ENCODE measurements at places on chromosomes 13 and 19.

DNA sequence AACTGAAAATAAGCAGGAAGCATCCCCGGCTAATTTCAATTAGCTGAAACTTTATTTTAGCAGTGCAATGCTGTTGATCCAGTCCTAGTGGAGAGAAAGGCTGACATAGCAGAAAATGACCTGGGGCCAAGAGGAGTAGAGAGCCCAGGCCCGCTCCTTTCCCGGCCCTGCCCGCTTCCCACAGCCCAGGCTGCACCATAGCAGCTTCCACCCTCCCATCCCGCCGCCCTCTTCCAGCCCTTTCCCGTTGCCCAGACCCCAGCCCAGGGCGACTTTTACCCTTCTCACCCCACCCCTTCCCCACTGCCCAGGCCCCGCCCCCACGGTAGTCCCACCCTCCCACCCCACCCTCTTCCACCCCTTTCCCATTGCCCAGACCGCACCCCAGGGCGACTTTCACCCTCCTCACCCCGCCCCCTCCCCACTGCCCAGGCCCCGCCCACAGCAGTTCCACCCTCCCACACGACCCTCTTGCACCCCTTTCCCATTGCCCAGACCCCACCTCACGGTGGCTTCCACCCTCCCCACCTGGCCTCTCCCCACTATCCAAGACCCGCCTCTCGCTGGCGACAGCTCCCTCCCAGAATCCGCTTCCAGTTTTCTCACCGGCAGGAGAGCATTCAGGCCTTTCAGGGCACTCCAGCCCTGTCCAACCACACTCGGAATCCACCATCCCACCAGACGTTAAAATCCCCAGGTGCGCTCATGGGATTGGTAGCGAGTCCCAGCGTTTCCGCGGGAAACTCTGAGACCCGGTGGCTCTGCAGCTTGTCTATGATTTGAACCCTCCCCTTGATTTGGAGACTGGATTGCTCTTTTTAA, 8.3 kb downstream of the ZNF160 start:
- DNase-seq: no peak

- no peak for DNase-seq
Observed at GRCh38 chr13:62234780-62235440, 819.3 kb upstream of the PCDH20 start.

DNA sequence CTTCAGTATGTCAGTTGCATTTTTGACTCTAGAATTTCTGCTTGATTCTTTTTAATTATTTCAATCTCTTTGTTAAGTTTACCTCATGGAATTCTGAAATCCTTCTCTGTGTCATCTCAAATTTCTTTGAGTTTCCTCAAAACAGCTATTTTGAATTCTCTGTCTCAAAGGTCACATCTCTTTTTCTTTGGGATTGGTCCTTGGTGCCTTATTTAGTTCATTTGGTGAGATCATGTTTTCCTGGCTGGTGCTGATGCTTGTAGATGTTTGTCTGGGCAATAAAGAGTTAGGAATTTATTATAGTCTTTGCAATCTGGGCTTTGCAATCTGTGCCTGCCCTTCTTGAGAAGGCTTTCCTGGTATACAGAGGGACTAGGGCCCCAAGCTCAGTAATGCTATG, 18.5 kb upstream of the KBTBD7 start:
- DNase-seq: no peak

GRCh38 chr19:2569596-2570465, 93.9 kb downstream of the GADD45B start:
- DNase-seq: no peak

- no peak for DNase-seq
Observed at GRCh38 chr19:35417713-35418534, 30.1 kb upstream of the FFAR2 start.

GRCh38 chr13:72527333-72527732, 200.1 kb downstream of the MZT1 start:
- DNase-seq: no peak

- DNase-seq: no peak
Observed at GRCh38 chr19:3866910-3867638, 1.8 kb downstream of the ZFR2 start.

DNA sequence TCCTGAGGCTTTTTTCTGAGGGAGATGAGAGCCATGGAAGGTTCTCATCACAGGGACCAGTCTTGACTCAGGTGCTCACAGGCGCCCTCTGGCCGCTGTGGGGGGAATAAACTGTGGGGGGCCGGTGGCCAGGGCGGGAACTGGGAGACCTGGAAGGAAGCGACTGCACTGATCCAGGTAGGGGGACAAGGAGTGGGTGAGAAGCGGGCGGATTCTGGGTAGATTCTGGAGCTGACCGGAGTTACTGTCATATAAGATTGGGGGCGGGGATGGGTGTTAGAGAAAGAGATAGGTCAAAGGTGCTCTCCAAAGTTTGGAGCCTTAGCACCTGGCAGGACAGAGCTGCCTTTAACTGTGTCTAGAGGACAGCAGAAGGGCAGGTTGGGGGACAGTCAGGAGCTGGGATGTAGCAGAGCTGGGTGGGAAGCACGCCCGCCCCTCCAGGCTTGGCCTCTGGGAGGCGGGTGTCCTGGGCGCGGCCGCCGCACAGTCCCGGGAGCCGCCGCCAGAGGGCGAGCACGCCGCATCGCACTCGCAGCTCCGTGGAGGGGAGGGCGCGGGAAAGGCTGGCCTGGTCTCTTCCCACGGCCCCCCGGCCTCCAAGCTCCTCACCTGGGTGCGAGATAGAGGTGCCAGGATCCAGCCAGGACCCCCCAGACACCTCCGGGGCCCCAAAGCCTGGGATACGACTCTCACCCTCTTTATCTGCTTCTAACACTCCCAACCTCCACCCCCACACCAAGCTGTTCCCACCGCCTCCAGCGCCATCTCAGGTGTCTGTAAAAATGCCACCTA, 4.2 kb upstream of the DAND5 start:
- peak; percentile 67 for DNase-seq

GRCh38 chr19:57099199-57099661, 20.6 kb upstream of the USP29 start:
- DNase-seq: peak; percentile 29

DNA sequence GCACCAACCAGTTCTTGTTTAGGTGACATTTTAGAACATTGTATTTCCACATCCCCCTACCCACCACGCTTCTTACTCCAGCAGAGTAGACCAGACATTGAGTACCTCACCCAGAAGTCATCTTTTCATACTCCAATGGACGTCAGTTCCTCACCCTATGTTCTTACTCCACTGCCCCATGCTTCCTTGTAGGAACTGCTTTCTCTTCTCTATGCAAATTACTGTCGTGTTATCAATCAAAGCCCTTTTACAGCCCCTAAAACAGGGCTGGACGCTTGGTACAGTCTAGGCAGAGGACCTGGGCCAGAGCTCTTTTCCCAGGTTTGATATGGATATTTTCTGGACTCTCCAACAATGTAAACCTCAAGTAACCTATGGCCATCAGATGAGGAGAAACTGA, 58.2 kb downstream of the USP12 start:
- no peak for DNase-seq

- DNase-seq: no peak
Observed at GRCh38 chr19:13872339-13872694, 4.6 kb upstream of the NANOS3 start.

DNA sequence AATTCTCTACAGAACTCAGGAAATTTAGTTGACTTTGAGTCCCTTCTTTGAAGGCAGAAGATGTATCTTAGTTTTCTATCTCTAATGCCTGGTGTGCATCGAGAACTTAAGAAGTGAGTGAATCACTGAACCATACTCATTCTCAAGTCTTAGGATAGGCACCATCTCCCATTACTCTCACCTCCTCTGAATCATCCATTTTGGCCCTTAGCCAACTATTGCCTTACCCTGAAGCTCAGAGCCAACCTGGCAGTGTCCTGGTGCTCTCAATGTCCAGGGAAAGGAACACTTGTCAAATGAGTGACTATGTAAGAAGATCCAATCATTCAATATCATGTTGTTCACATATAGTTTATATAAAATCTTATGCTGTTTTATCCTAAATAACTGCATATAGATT, 146.6 kb downstream of the RGCC start:
- no peak for DNase-seq

DNA sequence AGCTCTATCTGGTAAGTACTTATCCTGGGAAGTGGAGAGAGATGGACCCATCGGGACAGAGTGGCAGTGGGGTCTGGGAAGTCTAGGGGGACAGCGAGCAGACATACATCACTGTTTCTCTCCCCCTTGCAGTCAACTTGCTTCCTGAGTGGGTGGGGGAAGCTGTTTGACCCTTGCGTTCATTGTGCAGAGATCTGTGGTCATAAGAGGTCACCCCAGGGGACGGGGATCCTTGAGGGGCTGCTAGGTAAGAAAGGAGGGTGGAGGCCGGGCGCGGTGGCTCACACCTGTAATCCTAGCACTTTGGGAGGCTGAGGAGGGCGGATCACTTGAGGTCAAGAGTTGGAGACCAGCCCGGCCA, 474 bp downstream of the ARHGEF18 start:
- no peak for DNase-seq

DNA sequence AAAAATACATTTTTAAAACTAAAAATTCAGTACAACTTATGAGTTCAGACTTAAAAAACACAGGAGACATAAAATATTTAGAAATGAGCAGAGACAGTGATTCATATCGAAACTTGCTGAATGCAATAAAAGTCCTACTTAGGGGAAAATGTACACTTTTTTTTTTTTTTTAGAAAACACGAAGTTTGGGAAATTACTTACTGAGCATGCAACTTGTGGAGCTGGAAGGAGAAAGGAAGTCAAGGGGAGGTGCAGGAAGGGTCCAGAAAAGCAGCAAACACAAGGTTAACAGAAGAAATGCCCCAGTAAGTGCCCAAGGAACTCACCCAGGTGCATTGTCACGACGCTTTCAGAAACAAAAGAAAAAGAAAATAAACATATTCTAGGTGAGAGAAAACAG, 18.6 kb upstream of the LAIR1 start:
- DNase-seq: no peak

GRCh38 chr19:9061879-9062278, 25.0 kb upstream of the OR1M1 start:
- no peak for DNase-seq

DNA sequence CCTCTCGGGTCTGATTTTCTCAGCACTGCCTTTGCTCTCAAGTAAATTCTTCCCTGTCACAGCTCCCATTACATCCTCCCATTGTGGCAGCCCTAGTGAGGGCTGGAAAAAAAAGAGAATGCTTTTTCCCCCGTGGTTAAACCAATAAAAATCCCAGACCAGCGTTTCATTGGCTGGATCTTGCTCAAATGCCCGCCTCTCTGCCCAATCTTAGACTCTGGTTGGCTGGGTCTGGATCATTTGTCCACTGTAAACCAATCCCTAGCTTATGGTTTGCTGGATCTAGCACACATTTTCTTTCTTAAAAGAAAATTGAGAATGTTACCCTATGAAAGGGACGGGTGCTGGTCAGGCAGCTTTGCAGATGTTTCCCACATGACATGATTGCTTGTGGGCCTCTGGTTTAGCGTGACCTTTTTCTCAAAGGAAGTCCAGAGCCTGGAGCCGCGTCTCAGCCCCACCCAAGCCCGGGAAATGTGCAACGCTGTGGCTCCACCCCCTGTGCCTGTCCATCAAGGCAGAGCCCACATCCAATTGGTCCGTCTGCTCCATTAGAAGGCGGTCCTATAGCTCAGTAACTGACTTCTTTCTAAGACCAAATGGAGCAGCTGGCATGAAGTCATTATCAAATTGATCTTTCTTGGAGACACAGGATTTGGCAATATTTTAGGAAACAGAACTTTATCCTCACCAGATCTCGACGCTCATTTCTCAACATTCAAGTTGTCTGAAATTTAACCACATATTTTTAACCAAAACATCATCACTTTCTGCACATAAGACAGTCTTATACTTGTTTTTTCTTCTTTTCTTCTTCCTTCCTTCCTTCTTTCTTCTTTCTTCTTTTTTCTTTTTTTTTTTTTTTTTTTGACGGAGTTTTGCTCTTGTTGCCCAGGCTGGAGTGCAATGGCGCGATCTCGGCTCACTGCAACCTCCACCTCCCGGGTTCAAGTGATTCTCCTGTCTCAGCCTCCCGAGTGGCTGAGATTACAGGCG, 2.6 kb upstream of the MCEMP1 start:
- DNase-seq: no peak

DNA sequence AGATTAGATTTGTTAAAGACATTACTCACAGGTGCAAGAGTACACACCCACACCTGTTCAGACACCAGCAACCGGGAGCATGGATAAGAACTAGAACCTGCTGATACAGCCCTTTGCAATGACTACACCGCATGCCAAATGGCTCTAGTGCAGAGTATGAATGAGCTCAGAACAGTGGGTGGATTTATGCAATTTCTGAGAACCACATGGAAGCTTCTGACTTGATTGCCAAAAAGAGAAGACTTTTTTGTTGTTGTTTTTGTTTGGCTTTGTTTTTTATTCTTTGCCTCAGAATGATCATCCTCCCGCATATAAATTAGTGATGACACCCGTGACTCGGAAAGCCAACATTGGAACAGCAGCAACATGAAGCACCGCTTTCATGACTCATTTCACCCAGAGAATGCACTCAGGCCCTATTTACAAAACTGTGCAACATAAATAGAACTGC, 77.4 kb upstream of the LRCH1 start:
- no peak for DNase-seq

GRCh38 chr13:49635599-49636433, 7.5 kb downstream of the ARL11 start:
- DNase-seq: no peak

- no peak for DNase-seq
Observed at GRCh38 chr13:112248406-112248760, 127.8 kb upstream of the SPACA7 start.

Data from activated CD8-positive, alpha-beta memory T cell treated with anti-CD3 and anti-CD28 coated beads for 1 hour (primary cell).